ENCODE measurements at places on chromosomes 3 and 15.

DNA sequence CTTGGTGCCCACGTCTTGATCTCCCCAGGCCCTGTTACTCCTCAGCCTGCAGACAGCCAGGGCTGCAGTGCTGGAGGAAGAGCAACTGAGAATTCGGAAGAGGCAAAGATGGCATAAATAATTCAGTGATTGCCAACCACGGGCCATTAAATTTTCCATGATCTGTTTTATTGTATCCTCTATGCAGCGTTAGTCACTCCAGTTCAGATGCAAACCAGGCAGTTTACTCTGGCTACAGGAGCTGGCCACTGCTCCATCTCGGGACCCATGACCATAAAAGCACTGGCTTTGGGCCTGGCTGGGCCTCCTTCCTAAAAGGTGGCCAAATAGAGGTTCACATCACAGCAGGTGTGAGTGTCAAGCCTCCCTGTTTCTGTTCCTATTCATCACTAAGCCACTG is 137.6 kb upstream of the TLE3 start:
- no peak for DNase-seq

DNA sequence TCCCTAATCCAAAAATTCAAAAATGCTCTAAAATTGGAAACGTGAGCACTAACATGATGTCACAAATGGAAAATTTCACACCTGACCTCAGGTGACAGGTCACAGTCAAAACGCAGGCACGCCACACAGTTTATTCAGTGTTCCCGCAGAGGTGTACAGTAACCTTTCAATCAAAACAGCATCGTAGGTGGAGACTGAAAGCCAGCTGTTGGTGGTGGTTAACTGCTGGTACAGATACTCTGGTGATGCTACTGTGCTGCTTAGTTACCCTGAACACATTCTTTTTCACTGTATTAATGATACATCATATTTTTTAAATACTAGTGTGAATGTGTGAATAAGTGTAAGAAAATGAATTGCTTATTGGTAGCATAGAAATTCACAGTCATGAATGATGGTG is 23.8 kb downstream of the RAB11A start:
- DNase-seq, result no peak

- DNase-seq, result no peak
These were observed 30.1 kb downstream of the GREM1 start for GRCh38 chr15:32747921-32748342.

- no peak for DNase-seq
These were observed 143.8 kb downstream of the GMNC start for GRCh38 chr3:190718671-190719070.

- DNase-seq, result peak; percentile 71
These were observed 64.1 kb downstream of the TLE3 start for GRCh38 chr15:70033529-70034140.

DNA sequence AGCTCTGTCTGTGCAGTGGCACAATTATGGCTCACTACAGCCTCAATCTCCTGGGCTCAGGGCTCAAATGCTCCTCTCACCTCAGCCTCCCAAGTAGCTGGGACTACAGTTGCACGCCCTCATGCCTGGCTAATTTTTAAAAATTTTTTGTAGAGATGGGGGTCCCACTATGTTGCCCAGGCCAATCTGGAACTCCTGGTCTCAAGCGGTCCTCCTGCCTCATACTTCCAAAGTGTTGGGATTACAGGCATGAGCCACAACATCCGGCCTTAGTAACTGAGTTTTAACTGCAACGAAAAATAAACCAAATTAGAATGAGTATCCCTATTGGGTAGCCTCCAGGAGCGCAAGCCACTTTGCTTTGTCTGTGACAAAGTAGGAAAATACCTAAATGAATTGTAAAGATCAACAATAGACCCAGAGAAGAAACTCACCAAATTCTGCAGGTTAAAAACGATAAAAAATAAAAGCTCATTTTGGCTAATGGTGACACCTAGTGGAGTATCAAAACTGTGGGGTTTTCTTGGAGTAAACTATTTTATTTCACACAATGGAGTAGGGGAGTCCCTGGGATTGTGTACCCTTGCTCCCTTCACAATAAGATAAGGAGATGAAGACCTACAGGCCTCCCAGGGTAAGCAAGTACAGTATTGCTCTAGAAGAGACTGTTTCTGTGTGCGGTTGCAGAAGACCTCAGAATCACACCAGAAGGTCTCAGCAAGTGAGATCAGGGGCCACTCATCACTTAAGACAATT is 21.0 kb upstream of the CA12 start:
- no peak for DNase-seq

DNA sequence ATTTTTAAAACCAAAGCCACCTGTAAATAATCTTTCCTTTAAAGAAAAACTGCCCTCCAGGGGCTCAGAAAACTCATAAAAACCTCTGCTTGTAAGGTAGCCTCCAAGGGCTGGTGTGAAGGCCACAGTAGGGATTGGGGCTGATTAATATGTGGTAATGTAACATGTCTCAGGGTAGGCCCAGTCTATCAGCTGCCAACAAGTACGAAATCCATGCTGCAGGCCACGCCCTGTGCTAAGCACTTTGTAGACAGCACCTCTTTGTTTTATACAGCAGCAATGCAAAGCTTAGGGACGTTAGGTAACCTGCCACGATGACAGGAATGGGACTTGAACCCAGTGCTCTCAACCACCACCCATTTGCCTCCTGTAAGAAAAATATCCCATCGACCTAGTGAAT is 65.6 kb upstream of the PRICKLE2 start:
- DNase-seq, result no peak

All from NCI-H2171 (cell line).